ENCODE measurements at places on chromosomes 13 and 19. TPM values are rescaled to one million over a fixed set of nuclear protein-coding genes. Genes with fewer than 3 reads are reported as not detected.

Gene ZNF836
- polyA plus RNA-seq = 18.1 TPM

Gene F7
- polyA plus RNA-seq = 1.3 TPM

Gene ZNF71
- polyA plus RNA-seq = 0.07 TPM

Gene CACNG6
- polyA plus RNA-seq = not detected

Gene MISP
- not detected for polyA plus RNA-seq

Gene PRTN3
- not detected for polyA plus RNA-seq

Gene SPIB
- polyA plus RNA-seq = not detected

Gene KISS1R
- not detected for polyA plus RNA-seq

Gene MADCAM1
- not detected for polyA plus RNA-seq

Gene ZNF534
- 0.85 TPM for polyA plus RNA-seq

Gene TMED1
- 4.8 TPM for polyA plus RNA-seq

Gene GJB2
- polyA plus RNA-seq = not detected

Gene EFNA2
- polyA plus RNA-seq = not detected

Gene ATXN8OS
- polyA plus RNA-seq = 15.0 TPM

Gene ACP4
- polyA plus RNA-seq = not detected

Gene ZNF345
- 9.2 TPM for polyA plus RNA-seq

Gene NCCRP1
- polyA plus RNA-seq = 0.20 TPM

Gene CEACAM5
- not detected for polyA plus RNA-seq

Gene FUT2
- 0.13 TPM for polyA plus RNA-seq

Gene STOML3
- polyA plus RNA-seq = not detected

Gene SLC6A16
- not detected for polyA plus RNA-seq

Gene NOTCH3
- 0.41 TPM for polyA plus RNA-seq

Gene CACNG8
- 4.1 TPM for polyA plus RNA-seq

Gene CD177
- not detected for polyA plus RNA-seq

Gene ZNF837
- polyA plus RNA-seq = not detected

Gene CATSPERD
- polyA plus RNA-seq = not detected

Gene MEF2B
- not detected for polyA plus RNA-seq

Gene BCAM
- polyA plus RNA-seq = not detected

Gene NRTN
- not detected for polyA plus RNA-seq

Gene LILRA1
- polyA plus RNA-seq = not detected

Gene LCP1
- 11.8 TPM for polyA plus RNA-seq
